Upper lobe of left lung (tissue), 6 donors: ENCODE measurements at places on chromosomes 6 and 20. TPM values are rescaled to one million over a fixed set of nuclear protein-coding genes. Genes with fewer than 3 reads are reported as not detected.

- no peak for DNase-seq
Observed at GRCh38 chr6:126890055-126890454, 228.4 kb upstream of the RSPO3 start.

DNA sequence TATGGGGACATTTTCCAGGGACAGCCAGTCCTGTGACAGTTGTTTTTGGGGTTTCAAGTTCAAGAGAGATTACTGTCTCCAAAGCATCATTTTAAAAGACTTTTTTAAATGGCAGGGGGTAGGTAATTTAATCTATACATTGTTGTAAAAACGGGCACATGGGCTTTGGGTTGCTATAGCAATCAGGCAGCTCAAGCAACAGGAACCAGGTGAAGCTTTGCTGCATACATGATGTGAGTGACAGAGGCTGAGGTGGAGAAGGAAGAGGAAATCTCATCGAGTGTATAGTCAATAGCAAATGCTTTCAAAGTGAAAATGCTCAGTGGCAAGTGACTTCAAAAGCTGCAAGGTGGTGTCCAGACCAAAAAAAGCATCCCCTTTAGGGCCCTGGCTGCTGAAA lies 277.4 kb upstream of the JAG1 start:
- DNase-seq, result no peak

- no peak for DNase-seq
Observed at GRCh38 chr20:57287007-57287880, 20.8 kb upstream of the BMP7 start.

DNA sequence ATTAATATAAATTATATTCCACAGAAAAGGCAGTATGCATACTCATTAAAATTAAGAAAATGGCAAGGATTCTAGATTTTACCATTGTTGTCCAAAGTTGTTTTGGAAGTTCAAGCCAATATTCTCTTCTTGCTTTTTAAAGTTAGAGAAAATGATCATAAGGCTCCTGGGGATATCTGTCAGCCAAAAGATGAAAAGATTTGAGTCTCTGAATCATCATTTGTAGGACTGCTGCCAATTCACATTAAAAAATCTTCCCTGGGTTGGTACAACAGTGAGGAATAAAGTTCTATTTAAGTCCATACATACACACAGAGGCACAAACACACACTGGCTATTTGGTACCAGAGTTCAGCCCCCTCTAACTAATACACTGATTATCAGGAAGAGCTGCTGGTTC lies 620.1 kb downstream of the COL12A1 start:
- no peak for DNase-seq

DNA sequence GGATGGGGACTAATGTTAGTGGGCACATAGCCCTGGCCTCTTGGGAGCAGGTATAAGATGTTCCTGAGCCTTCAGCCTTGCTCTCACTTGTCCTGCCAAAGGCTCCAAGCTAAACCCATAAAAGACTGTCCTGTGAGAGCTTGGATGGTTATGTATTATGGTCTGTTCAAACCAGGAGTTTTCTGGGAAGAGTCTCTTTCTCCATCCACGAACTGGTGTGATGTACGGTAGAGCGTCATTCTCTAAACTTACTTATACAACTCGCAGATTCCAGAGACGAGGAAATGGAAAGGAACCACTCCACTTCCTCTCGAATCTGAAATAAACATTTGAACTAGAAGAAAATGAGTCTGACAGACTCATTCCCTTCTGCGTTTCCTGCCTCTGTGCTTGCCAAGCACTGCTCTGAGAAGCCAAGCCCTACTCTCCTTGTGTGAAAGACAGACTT lies 5.3 kb downstream of the SOBP start:
- peak; percentile 44 for DNase-seq

The ANGPT4 gene
- total RNA-seq, result 0.39 TPM

The DEFB128 gene
- not detected for total RNA-seq

The BACH2 gene
- total RNA-seq, result 5.2 TPM

The SRMS gene
- not detected for total RNA-seq
